ENCODE measurements at places on chromosomes 2 and 18. TPM values are rescaled to one million over a fixed set of nuclear protein-coding genes. Genes with fewer than 3 reads are reported as not detected.
A peak's percentile ranks its signal among the peaks of the same experiment; 100 is the strongest.

Gene ZSWIM2
- total RNA-seq = not detected

Gene GAL3ST2
- total RNA-seq = not detected

- DNase-seq = no peak
Measured at GRCh38 chr2:190250421-190250820, 69.2 kb downstream of the HIBCH start.

GRCh38 chr2:172098287-172098649 is 4.4 kb downstream of the DLX2 start:
- peak; percentile 51 for DNase-seq

- peak; percentile 62 for DNase-seq
Measured at GRCh38 chr18:48827291-48828193, 123.2 kb downstream of the SMAD7 start.
